Glutamatergic neuron (in vitro differentiated cells): ENCODE measurements at places on chromosomes 3 and 15. TPM values are rescaled to one million over a fixed set of nuclear protein-coding genes. Genes with fewer than 3 reads are reported as not detected.

GRCh38 chr3:189944285-189945145, 176.2 kb downstream of the P3H2 start:
- DNase-seq, result no peak

SLC38A3 gene
- total RNA-seq, result not detected

TYRO3 gene
- 5.1 TPM for total RNA-seq

DNA sequence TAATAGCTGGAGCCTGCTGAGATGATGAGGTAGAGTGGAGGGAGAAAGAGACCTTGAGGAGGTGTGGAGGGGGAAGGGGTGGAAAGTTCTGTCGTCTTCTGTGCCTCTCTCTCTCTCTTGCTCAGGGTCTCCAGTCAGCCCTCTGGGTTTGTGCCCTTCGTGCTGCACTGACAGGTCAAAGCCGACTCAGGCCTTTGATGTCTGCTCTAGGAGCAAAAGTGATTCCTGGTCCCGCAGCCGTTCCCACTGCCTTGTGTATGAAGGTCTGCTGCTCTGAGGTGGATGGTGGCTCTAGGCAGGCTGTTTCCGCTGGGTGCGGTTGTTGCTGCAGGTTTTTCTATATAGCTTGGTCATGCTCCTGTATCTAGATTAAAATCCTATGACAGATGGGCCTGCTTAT, 89.4 kb downstream of the IGF1R start:
- DNase-seq, result no peak

DNA sequence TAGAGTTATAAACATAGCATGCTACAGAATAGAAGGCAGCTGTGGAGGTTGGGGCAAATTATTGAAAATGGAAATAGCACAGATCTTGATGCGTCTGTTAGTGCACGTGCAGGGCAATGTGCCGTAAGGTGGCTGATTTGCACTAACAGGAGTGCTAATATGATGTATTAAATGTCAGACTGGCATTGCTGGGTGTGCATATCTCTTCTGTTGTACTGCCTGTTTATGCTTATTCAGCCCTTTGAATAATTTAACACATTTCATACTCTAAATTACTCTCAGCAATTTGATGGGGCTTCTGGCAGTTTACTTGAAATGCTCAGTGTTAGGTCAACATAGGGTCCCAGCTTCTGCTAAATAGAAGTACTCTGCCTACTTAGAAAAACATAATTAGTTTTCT, 395.6 kb downstream of the MCTP2 start:
- DNase-seq, result no peak

PPP2R3A gene
- total RNA-seq, result 13.0 TPM

DNA sequence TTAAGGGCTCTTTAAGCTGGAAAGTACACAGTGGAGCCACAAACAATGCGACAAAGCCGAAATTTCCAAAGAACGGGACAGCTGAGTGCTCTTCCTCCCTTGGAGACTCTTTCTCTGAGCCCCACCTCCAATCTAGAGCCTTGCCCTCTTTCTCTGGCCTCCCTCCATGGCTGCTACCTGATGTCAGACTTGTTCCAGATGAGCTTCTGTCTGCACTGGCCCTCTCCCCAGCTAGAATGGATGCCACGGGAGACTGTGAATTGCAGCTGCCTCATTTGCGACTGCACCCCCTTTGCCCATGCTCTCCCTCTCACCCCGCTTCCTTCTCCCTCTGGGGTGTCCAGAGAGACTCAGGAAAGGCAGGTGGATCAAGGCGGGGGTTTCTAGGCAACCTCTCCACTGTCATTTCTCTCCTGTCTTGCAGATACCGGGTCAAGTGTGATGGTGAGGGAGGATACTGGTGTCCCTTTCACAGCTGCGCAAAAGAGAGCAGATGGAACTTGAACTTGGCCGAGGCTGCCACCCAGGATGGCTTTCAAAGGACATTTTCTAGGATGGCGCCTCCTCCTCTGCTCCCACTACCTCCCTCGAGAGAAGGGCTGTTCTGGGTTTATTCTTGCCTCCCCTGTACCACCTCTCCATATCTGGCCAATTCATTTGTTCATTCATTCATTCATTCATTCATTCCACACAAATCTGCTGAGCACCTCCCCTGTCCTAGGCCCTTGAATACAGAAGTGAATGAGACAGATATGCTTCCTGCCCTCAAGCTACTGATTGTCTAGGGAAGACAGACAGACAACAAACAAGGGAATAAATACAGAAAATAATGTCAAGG, 12.8 kb downstream of the ATP2B2 start:
- no peak for DNase-seq

LRRC2 gene
- not detected for total RNA-seq

GRCh38 chr15:44144184-44144583, 50.9 kb downstream of the FRMD5 start:
- DNase-seq, result no peak

ARGFX gene
- total RNA-seq, result not detected

GRCh38 chr3:168034152-168034928, 61.4 kb downstream of the GOLIM4 start:
- DNase-seq, result no peak
